ENCODE measurements at places on chromosomes 6 and 20. TPM values are rescaled to one million over a fixed set of nuclear protein-coding genes. Genes with fewer than 3 reads are reported as not detected.

DNA sequence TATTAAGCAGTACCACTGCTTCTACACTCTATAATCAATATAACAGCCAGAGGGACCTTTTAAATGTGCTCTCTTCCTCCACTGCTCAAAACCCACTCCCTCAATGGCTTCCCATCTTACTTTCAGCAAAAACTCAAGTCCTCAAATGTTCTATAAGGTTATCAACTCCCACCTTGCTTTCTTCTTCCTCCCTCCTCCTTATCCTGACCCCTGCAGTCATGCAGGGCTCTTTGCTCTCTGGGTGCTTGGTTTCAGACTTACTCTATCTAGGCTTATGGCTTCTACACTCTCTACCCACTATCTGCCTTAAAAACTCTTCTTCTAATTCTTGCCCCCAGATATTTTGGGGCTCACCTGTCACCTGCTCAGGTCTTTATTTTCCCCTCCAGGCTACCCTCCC lies 5.3 kb downstream of the ARHGAP18 start:
- no peaks in the 10 kb centered on the region for H3K27me3 ChIP-seq
- H3K4me3 ChIP-seq, result no peak overlapping the region
- no peak overlapping the region for H3K27ac ChIP-seq
- peaks cover 23% of the 10 kb centered on the region for H3K4me1 ChIP-seq

DNA sequence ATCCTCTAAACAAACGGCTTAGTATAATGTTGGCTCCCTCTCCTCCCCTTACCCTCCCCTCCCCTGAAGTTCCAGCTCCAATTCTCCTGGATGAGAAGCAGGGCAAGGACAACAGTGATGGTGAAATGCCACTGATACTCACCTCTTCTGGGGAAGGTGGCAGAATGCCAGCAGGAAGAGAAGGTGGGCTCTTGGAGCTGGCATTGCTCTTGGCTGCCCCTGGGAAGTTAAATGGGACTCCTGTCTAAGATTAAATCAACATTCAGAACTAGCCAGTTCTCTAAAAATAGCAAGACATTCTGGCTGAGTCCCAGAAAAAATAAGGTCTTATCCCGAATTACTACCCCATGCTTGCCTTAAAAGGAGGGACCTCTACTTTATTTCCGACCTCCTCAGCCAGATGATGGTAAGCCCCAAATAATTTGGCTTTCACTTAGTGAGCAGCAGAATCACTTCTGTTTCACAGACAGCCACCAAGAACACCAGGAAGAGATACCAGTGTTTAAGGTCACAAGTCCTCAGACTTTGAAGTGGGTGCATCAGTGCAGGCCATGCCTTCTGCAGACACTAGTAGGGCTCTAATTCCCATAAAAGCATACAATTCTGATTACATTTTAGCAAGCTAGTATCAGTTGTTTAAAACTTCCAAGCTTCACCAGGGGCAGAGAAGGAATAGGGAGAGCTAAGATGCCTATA lies 46.0 kb upstream of the IL17A start:
- H3K27me3 ChIP-seq, result peaks cover 34% of the 10 kb centered on the region
- no peak overlapping the region for H3K27ac ChIP-seq
- no peak for DNase-seq
- peaks cover 7% of the 10 kb centered on the region for H3K4me1 ChIP-seq
- H3K36me3 ChIP-seq, result no peaks in the 10 kb centered on the region

DNA sequence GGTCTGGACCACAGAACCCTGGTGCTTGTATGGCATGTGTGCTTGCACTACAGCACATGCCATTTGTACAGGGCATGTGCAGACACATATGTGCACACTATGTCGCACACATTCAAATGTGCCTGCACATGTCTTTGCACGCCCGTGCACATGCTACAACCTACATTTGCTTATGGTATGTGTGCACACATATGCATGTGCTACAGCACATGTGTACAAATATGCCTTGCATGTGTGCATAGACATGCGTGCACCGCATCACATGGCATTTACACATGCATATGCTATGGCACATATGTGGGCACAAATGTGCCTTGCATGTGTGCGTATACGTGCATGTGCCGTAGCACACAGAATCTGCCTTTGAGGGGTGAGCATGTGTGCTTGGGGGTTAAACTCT lies 90.5 kb downstream of the DHX35 start:
- no peak overlapping the region for H3K27ac ChIP-seq
- no peaks in the 10 kb centered on the region for H3K36me3 ChIP-seq
- no peak overlapping the region for H3K4me3 ChIP-seq
- peaks cover 1% of the 10 kb centered on the region for H3K27me3 ChIP-seq
- DNase-seq, result no peak

DNA sequence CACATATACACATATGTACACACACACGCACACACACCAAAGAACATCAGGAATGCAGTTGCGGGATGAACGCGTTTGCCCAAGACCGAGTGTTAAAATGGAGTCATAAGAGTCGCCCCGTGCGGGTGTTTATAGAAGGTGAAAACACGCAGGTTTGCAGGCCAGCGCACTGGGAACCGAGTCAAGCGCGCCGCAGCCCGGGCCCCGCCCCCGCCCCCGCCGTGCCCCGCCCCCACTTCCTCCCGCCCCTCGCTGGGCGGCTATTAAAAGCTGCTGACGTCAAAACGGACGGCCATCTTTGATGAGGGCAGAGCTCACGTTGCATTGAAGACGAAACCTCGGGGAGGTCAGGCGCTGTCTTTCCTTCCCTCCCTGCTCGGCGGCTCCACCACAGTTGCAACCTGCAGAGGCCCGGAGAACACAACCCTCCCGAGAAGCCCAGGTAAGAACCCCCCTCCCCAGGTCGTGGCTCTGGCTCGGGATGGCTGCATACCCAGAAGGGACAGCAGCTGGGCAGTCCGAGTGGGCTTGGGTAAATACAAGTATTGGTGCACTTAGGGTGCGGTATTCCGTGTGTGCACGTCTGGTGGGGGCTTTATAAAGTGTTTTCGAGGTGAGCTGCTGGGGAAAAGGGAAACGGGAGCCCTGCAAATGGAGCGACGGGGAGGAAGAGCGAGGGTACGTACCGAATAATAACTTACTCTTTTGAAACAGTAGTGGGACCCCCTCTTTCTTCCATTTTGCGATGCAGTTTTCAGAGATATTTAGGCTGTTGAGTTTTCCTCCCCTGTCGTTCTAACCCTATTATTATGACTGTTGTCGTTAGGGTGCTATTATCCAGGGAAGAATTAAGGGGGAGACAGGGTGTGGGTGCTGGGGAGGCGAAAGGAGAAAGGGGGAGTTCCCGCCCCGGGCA lies at the start of gene SNAP25:
Gene SNAP25 (plus strand): TSS at position 295 of the 916 bp plus-strand sequence. CDS start 56,662 bp downstream, outside the sequence.
- peak within 1 kb of the TSS; percentile 40 for H3K4me3 ChIP-seq
- peaks cover 49% of the 10 kb centered on the region for H3K27me3 ChIP-seq
- H3K4me1 ChIP-seq, result peaks cover 15% of the 10 kb centered on the region
- no peaks in the 10 kb centered on the region for H3K36me3 ChIP-seq
- peak within 1 kb of the TSS; percentile 83 for H3K27ac ChIP-seq
- peak; percentile 66 for DNase-seq

- H3K4me1 ChIP-seq, result no peaks in the 10 kb centered on the region
- H3K36me3 ChIP-seq, result no peaks in the 10 kb centered on the region
- no peak overlapping the region for H3K4me3 ChIP-seq
- H3K27me3 ChIP-seq, result no peaks in the 10 kb centered on the region
These were observed 454.2 kb downstream of the GRIK2 start for GRCh38 chr6:101847690-101848089.

GRCh38 chr6:112372226-112372806 lies 25.2 kb downstream of the RFPL4B start:
- H3K27me3 ChIP-seq, result peaks cover 11% of the 10 kb centered on the region
- no peak overlapping the region for H3K27ac ChIP-seq
- no peaks in the 10 kb centered on the region for H3K4me1 ChIP-seq
- H3K4me3 ChIP-seq, result no peak overlapping the region

DNA sequence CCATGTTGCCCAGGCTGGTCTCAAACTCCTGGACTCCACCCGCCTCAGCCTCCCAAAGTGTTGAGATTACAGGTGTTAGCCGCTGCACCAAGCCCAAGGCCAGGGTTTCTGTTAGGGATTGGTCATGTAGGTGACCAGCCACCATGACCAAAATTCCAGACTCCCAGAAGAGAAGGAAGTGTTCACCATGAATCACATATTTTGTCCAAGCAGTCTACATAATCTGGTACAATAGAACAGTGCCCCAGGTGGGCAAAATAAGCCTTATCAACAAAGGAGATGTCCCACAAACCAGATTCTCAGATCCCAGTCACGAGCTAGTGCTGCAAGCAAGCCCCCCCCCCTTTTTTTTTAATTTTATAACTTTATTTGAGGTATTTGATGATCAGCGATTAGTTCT lies 20.0 kb downstream of the ZNF341 start:
- H3K4me1 ChIP-seq, result no peaks in the 10 kb centered on the region
- no peak overlapping the region for H3K4me3 ChIP-seq
- no peak for DNase-seq
- peaks cover 24% of the 10 kb centered on the region for H3K36me3 ChIP-seq
- H3K27ac ChIP-seq, result no peak overlapping the region
- H3K27me3 ChIP-seq, result no peaks in the 10 kb centered on the region

GRCh38 chr6:131136021-131136786 lies 937 bp downstream of the AKAP7 start:
- DNase-seq, result no peak
- H3K4me1 ChIP-seq, result peaks cover 14% of the 10 kb centered on the region
- peaks cover 2% of the 10 kb centered on the region for H3K27me3 ChIP-seq

- no peaks in the 10 kb centered on the region for H3K4me1 ChIP-seq
- DNase-seq, result no peak
- H3K4me3 ChIP-seq, result no peak overlapping the region
- H3K27ac ChIP-seq, result no peak overlapping the region
These were observed 509.8 kb downstream of the EPM2A start for GRCh38 chr6:145225500-145225899.

DNA sequence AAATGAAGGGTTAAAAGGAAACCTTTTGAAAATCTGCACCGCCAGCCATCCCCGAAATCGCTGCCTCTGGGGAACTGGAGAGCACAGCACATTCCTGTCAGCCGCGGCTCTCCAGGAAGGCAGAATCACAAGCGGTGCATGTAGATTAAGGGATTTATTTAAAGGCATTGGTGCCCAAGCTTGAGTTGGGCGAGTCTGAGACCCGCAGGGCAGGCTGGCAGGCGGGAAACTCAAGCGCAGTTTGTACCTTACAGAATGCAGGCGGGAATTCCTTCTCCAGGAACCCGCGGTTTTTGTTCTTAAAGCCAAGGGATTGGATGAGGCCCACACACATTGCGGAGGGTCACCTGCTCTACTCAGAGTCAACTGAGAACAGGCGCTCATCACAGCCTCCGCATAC lies 10.8 kb downstream of the GPR31 start:
- H3K4me1 ChIP-seq, result peaks cover 15% of the 10 kb centered on the region
- no peaks in the 10 kb centered on the region for H3K27me3 ChIP-seq
- H3K36me3 ChIP-seq, result no peaks in the 10 kb centered on the region
- DNase-seq, result no peak
- H3K27ac ChIP-seq, result no peak overlapping the region

Gene SNPH
- total RNA-seq, result 3.4 TPM

DNA sequence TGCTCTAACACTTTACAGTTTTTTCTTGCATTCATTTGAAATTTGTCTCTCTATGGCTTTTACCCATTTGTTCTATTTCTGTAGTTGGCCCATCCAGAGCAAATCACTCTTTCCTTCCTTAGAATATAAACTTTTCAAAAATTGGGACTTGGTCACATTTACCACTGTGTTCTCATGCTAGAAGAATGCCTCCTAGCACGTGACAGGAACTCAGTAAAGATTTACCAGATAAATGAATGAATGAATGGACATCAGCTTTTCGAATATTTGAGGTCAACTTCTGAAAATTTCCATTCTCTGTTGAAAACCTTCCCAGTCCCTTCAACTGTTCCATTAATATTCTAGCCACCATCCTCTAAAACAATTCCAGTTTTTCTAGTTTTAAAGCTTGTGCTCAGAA lies 294.5 kb downstream of the CD83 start:
- no peak overlapping the region for H3K27ac ChIP-seq
- H3K4me1 ChIP-seq, result no peaks in the 10 kb centered on the region
- no peak overlapping the region for H3K4me3 ChIP-seq
- no peak for DNase-seq
- no peaks in the 10 kb centered on the region for H3K36me3 ChIP-seq
- no peaks in the 10 kb centered on the region for H3K27me3 ChIP-seq

- H3K4me3 ChIP-seq, result peak overlapping the region; percentile 77
- no peaks in the 10 kb centered on the region for H3K27me3 ChIP-seq
- peaks cover 77% of the 10 kb centered on the region for H3K4me1 ChIP-seq
- DNase-seq, result peak; percentile 65
These were observed 2.5 kb downstream of the ZNF831 start for GRCh38 chr20:59165891-59166709.

DNA sequence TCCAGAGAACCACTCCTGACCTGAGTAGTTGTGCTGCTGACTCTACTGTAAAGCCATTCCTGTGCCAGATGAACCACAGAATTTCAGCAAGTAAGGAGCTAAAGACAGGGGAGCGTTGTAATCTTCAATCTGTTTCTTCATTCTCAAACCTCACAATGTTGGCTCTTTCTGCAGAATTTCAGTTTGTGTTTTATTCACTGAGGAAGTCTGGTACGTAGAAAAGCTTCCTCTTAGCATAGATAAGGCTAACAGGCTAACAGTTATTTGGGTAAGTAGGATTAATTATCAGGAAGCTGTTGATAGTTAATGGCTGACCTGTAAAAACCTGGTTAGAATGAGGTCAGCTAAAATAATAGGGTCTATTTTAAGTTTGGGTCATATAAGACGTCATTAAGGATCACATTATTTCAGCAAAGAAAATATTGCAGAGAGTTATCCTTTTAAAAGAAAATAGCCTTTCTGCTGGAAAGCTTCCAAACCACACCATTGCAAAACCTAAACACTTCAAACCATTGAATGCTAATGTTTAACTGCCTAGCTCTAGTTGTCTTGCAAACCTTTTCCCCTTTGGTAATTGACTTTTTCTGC lies 14.1 kb upstream of the TENT5A start:
- no peak overlapping the region for H3K27ac ChIP-seq
- H3K36me3 ChIP-seq, result no peaks in the 10 kb centered on the region
- no peak overlapping the region for H3K4me3 ChIP-seq
- H3K4me1 ChIP-seq, result no peaks in the 10 kb centered on the region
- H3K27me3 ChIP-seq, result peaks cover 5% of the 10 kb centered on the region

Gene PLAGL1
- total RNA-seq, result 13.4 TPM

DNA sequence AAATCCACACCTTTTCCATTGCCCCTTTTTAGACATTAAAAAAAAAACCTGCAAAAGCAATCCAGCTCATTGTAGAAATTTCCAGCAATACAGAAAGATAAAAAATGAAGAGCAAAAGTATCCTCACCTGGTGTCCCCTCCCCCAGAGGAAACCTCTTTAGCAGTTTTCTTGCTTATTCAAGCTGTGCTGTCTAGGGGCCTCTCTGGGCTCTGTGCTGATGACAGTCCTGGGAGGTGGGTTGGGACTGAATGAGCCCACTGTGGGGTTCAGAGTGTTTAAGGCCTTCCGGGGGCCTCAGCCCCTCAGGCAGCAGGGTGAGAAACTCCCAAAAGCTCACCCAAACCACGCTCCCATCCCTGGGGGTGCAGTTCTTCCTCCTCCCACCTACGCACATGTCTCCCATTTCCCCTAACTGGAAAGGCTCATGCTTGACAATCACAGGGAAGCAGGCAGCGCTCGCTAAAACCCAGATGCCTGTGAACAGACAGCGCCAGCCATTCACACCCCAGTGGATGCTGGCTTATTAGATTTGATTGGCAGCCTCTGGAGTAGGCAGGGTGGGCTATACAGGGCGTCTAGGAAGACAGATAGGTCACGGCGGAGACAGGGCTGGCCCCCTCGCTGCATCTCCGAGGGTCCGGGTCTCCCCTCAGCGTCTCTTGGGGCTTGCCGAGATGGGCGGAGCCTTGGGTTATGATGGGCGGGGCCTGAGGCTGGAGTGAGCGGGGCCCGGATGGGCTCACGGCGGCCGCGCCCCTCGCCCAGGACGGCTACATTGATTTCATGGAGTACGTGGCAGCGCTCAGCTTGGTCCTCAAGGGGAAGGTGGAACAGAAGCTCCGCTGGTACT lies 4.6 kb downstream of the GUCA1A start:
- DNase-seq, result peak; percentile 22
- H3K36me3 ChIP-seq, result no peaks in the 10 kb centered on the region
- no peak overlapping the region for H3K4me3 ChIP-seq
- peaks cover 2% of the 10 kb centered on the region for H3K27me3 ChIP-seq
- no peak overlapping the region for H3K27ac ChIP-seq
